ENCODE measurements at places on chromosomes 6 and 20.
A peak's percentile ranks its signal among the peaks of the same experiment; 100 is the strongest.

- DNase-seq: no peak
These were observed 209.9 kb downstream of the PTPRK start for GRCh38 chr6:128310451-128310850.

GRCh38 chr6:132505158-132505557 lies 7.8 kb downstream of the STX7 start:
- DNase-seq: peak; percentile 38

- no peak for DNase-seq
These were observed 8.2 kb upstream of the AHCY start for GRCh38 chr20:34311118-34312023.

DNA sequence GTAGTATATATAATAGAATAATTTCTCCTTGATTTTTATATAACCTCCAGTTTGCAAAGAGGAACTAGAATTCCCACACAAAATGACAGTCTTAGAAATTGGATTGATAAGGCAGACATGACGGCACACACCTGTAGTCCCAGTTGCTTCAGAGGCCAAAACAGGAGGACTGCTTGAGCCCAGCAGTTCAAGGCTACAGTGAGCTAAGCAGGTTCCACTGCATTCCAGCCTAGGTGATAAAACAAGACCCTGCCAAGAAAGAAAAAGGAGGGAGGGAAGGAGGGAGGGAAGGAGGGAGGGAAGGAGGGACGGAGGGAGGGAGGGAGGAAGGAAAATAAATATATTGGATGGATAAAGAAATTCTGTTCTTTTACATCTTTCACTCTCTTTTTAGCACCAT lies 77.6 kb upstream of the SASH1 start:
- no peak for DNase-seq

GRCh38 chr20:35950093-35950492 lies 4.2 kb downstream of the SCAND1 start:
- DNase-seq: no peak

Measured in myocyte (in vitro differentiated cells).